ENCODE measurements at places on chromosomes 2 and 18.

- DNase-seq: no peak
Measured at GRCh38 chr2:94869131-94869530, 2.1 kb upstream of the TEKT4 start.

DNA sequence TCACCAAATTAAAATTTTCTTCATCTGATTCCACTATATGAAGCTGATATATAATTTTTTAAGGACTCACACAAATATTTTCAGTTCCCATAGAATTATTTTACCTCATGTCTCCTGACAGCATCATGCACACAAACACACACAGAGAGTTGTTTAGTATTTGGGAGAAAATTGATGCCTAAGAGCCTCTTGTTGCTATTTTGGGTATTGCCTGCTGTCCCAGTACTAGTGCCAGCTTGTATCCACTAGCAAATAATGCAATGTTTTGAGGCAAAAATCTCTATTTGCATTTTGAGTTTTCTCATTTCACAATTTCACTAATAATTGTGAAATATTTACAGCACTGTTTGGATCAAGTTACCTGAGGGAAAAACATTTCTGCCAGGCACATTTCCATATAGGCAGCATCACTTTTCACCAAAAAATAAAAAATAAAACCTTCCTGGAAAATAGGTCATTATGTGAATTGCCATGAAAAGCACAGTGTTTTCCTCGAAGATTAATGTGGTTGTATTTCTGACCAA, 328.2 kb downstream of the KCNJ3 start:
- no peak for DNase-seq

DNA sequence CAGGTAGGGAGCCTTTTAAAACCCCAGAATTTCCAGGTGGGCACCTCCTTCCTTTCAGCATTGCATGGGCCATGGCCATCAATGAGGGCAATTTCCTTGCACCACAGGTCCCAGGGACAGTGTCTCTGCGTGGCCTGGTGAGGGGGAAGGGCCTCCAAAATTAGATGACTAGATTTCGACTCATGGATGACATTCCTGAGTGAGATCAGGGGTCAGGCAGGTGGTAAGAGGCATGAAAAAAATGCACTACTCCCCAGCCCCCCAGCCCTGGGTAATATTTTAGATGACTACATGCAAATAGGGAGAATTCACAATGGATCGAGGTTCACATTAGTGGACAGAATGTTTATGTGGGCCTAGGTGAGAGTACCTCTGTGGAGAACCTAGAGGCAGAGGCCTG, 19.0 kb upstream of the IGFBP5 start:
- no peak for DNase-seq

GRCh38 chr18:32610176-32610575, 139.5 kb upstream of the GAREM1 start:
- no peak for DNase-seq

DNA sequence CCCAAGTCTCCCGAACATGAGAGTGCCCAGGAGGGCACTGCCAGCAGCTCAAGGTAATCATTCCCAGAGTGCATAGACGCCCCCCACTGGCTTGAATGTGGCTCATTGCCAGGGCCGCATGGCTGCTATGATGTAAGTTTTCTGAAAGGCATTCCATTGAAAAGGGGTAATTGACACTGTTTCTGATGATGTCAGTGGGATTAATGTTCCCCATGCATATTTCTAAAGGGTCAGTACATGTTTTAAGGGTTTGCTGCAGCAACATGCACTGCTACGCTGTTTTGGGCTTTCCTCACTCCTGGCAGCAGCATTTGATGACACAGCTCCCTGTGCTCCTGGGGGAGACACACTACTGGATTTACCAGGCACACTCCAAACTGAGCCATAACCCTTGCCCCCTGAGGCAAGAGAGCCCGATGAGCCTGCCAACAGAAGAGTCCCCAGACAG, 36.7 kb downstream of the KIAA2012 start:
- no peak for DNase-seq

GRCh38 chr2:101473911-101474701, 806 bp downstream of the RFX8 start:
- peak; percentile 43 for DNase-seq

- DNase-seq: no peak
Measured at GRCh38 chr2:107595285-107595684, 231.4 kb upstream of the RGPD4 start.

- no peak for DNase-seq
Measured at GRCh38 chr2:179513181-179513580, 248.5 kb upstream of the SESTD1 start.

DNA sequence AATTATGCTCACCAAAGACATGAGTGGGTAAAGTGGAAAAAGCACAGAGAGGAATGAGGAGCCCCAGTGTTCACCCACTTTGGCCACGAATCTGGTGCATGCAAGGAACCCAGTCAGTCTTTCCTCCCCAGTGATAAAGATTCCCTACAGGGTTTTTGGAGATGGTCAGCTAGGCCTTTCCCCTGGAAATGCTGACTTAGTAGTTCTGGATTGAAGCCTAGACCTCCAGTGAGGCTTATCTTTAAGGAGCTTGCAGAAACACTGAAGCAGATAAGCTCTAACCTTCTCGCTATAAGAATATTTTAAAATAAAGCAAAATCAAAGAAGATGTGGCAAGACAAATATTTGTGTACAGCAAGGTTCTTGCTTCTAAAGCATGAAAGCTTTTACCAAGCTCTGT, 178.3 kb upstream of the CCDC68 start:
- DNase-seq: no peak

GRCh38 chr2:229370509-229370908, 99.4 kb upstream of the PID1 start:
- no peak for DNase-seq

DNA sequence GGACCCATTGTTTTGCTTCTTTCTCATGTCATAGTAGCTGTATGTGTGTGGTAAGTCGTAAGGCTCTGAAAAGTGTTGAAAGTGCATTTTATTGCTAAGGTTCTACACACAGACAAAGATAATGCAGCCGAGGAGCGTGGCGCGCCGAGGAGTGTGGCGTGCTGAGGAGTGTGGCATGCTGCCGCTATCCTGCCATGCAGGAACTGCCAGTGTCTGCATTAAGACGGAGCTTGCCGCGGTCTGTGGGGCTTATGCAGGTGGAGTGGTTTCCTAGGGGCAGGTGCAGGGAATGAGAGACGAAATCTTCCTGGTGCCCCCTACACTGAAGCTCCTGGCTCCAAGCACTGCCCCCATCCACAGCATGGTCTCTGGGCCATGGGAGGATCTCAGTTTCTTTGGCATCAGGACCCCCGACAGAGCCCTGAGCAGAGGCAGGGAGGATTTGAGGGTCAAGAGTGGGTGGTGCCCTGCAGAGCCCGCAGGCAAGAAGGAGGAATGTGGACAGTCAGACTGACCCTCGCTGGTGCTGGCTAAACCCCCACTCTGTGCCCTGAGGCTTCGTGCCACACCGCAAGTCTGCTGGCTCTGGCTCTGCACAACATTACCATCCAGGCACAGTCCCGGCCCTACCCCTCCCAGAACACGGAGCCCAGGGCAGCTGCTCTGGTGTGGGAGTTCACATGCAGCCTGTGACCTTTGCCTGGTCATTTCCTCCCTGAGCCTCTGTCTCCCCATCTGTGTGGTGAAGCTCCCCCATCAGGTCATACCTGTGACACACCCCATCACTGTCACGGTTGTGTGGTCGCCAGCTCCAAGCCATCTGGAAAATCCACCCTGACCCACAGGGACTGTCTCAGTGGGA, 3.2 kb downstream of the SNED1 start:
- DNase-seq: no peak

DNA sequence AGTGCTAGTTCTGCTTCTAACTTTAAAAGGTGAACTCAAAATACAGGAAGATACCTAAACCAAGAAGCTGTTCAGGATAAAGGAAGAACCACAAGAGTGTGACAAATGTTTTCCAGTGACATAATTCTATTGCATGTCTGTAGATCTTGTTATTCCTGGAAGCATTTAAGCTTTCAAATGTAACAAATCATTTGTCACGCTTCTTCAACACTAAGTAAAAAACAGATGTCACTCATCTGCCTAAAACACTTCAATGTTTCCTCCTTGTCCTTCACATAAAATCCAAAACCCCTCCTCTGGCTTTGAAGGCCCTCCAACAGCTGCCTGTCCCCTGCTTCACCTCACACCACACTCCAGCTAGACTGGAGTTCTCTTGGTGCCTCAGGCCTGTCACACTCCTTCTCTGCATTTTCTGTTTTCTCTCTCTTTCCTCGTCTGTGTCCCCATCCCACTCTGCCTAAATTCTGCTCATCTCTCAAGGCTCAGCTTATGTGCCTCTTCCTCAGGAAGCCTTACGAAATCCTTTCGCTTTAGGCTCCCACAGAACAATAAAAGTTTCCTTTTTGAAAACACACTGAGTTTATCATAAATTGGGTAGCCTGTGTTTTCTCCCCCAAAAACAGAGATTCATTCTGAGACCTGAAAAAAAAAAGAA, 6.4 kb upstream of the CLEC4F start:
- no peak for DNase-seq

DNA sequence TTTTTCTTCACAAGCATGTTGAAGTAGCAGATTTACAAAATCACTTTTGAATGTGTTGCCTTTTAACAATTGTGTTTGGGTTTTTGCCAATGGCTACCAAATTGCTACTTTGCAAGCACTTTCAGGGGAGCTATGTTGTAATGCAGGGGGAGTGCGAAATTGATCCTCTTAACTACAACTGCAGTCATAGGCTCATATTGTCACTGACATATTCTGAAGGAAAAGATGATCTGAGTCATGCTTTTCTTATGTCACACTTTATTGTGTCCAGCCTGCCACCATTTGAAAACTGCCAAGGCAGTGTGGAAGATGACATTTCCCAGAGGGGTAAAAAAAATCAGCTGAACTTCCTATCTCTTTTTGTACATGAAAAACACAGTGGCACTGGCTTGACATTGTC, 74.9 kb downstream of the GPD2 start:
- DNase-seq: no peak

DNA sequence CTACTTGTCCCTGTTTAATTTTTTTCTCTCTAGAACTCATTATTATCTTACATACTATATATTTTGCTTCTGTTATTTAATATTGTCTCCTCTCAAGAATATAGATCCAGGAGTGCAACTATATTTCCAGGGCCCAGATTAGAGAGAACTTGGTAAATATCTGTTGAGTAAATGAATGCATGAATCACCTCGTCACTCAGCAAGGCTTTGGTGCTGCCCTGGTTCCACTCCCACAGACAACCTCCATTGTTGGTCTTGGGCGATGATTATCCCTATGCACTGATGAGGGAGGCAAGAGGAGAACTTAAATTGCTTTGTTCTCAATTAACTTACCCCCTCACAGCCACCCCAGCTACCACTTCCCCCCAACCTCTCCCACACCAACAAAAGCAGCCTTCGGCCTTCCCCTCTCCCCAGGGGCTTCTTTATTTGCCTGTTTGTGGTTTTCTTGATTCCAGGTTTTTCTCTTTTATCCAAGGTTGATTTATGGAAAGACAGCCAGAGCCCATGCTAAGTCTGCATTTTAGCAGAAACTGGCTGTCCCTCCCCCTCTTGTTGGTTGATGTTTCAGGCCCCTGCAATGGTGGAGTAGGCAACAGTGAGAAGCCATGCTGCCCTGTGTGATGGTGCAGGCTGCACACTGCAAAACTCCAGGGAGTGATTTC, 17.0 kb upstream of the DIPK1C start:
- DNase-seq: no peak

DNA sequence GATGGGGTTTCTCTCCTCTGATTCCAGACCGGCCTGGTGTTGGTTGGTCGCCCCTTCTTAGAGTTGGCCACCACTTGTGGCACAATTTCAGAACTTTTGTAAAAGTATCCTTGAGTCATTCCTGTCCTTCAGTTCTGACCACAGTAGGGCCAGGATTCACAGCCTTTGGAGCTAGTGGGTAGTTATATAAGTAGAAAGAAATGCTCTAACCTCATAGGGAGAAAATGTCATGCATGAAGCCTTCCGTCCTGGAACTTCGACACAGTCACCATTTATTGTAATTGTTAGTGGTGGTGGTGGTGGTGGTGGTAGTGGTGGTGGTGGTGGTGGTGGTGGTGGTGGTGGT, 65.4 kb downstream of the EPAS1 start:
- no peak for DNase-seq

GRCh38 chr2:114032705-114033104, 142.8 kb downstream of the ACTR3 start:
- DNase-seq: no peak

DNA sequence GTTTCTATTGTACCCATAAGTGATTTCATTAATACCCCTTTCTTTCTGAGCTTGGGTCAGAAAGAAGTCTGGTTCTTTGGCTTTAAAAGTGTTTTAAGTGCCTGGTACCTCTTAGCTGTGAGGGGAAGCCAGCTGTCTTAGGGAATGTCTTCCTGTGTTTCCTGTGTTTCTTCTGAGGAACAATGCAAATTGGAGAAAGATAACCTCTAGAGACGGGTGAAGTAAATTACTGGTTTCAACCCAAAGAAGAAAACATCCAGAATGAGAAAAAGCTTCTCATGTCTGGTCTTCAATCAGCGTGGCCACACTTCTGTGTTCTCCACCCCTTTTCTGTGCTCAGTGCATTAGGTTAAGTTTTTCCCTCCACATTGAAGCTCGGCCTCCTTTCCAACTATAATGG, 10.2 kb upstream of the CHN1 start:
- DNase-seq: no peak

- no peak for DNase-seq
Measured at GRCh38 chr2:237180987-237181386, 95.3 kb downstream of the COPS8 start.

Data from GM13976 (cell line).